ENCODE measurements at places on chromosomes 3 and 15. TPM values are rescaled to one million over a fixed set of nuclear protein-coding genes. Genes with fewer than 3 reads are reported as not detected.

DNA sequence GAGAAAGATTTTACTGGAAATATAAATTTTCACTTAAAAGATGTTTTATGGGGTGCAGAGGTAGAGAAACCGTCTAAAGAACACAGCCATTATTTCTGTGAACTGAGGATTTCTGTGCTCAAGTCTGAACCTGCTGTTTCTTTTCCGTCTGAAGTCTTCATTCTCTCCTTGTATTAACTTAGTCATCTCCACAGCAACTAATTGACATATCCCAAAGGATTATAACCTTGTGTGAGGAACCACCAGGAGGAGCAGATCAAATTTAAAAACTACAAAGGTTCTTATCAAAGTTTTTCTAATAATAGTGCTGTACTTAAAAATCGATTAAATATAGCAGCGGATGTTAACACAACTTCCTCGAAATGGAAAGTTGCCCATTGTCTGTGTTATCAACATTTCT lies 31.1 kb upstream of the ICE2 start:
- no peak for DNase-seq

Gene PIGZ
- 1.4 TPM for total RNA-seq

DNA sequence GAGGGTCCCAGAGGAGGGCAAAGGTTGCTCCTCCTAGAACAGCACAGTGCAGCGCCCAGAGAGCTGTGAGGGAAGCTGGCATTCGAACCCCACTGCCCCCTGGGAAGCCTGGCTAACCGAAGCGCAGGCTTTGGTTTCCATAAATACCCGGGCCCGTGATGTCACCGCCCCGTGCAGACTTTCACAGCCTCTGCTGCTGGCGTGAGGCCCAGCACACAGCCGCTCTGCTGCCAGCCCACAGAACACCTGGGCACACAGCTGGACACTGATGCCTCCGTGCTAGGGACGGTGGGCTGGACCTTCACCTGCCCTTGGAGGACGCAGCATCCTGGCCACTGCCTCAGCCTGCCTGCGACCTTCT lies 1.0 kb downstream of the IQSEC1 start:
- no peak for DNase-seq

Gene CCR3
- not detected for total RNA-seq

DNA sequence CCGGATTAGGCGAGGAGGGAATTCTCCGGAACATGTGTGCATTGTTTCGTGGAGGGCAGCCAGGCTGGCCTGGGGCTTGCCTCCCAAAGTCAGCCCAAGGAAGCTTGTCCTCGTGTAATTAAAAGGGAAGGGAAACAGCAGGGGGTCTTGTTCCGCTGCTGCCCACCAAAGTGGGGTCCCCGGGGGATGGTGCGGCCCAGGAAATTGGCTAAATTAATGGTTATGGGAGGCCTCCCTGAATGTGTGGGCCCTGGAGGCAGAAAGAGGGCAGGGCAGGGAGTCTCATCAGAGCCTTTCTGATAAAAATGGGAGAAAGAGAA lies 118.1 kb downstream of the OPA1 start:
- no peak for DNase-seq

GRCh38 chr15:78811825-78812183 lies 540 bp upstream of the ADAMTS7 start:
- DNase-seq = no peak

DNA sequence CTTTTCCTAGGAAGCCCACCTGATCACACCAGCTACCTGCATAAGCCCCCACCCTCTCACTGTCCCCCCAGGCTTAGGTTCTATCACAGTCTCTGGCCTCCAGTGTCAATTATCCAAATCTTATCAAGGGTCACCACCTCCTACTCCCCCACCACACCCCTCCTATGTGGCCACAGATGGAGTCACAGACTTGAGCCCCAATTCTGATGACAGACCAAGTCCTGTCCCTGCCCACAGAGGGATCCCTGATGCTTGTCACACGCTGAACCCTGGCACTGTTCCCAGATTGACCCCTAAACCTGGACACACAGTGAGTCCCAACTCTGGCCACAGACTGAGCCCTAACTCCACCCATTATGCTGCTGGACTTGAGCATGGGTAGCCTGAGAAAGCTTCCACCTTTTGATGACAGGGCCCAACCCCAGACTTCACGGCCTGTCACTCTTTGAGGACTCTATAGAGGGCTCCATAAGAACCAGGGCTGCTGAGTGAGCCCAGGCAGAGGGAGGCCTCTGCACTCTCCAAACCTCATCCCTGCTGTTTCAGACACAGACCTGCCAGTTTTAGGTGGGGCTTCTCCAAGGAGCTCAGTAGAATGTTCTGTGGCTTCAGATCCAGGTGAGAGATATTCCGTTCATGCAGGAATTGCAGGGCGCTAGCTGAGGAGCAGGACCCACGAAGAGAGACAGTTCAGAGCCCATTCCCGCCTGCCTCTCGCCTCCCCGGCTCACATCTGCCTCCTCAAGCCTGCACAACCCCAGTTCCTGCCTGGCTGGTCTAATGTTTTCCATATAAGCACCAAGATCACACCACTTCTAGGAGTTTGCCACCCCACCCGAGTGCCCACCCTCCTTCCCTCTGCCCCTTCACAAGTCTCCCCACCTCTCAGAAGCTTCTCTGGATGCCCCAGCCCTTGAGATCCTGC lies 1.8 kb downstream of the ULK3 start:
- no peak for DNase-seq

Gene CFAP100
- total RNA-seq = not detected

- DNase-seq = no peak
These were observed 302.9 kb downstream of the TLE3 start for GRCh38 chr15:69794645-69795469.

Gene SLC6A1
- total RNA-seq = 26.2 TPM

Gene C2CD4B
- total RNA-seq = 0.59 TPM

DNA sequence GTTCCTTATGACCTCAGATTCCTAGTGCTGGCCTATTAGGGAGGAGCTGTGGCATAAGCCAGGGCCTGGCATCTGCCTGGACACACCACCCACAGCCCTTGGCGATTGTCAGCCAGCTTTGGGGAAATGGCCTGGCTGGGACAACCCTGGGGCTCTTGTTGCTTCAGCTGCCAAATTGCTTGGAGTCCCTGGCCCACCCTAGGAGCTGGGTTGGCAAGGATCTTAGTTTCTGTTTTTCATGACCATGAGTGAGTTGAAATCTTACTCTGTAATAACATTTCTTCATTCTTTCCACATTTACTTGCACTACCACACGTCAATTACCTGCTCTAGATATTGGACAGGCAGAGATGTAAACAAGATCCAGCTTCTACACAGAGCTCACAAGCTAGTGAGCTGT lies 1.9 kb upstream of the MYZAP start:
- no peak for DNase-seq

Gene NLGN1
- total RNA-seq = 0.37 TPM

DNA sequence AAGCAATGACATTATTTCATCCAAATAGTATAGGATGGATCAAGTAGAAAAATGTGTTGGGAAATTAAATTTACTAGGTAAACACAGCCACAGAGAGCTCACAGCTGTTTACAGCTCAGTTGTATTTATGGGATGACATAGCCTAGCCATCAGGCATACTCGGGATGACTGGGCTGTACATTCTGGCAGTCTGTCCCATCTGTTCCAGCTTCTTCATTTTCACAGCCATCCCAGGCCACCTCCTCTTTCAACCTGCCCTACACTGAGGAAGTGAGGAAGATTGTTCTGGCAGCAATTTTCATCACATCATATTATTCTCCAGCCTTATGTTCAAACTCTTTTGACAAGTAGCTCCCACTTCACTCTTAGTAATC lies 98.4 kb upstream of the PFN2 start:
- no peak for DNase-seq

- no peak for DNase-seq
These were observed 30.0 kb downstream of the SLC6A11 start for GRCh38 chr3:10845839-10846656.

Gene ST8SIA2
- not detected for total RNA-seq

DNA sequence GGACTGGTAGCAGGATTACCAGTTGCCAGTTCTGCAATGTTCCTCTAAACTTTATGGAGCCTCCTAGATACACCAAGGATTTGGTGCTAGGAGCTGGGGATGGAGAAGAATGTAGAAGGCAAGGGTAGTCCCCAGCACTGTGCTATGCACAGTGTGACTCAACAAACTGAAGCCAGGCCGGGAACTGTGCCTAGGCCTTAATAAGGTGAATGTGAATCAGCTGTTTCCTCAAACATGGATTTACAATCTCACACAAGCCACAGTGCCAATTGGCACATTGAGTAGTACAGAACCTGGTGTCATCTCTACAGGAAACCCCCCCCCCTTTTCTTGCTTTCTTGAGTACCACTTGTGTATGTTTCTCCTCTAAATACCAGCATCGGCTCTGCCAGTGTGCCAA lies 32.5 kb downstream of the MRPS25 start:
- no peak for DNase-seq

DNA sequence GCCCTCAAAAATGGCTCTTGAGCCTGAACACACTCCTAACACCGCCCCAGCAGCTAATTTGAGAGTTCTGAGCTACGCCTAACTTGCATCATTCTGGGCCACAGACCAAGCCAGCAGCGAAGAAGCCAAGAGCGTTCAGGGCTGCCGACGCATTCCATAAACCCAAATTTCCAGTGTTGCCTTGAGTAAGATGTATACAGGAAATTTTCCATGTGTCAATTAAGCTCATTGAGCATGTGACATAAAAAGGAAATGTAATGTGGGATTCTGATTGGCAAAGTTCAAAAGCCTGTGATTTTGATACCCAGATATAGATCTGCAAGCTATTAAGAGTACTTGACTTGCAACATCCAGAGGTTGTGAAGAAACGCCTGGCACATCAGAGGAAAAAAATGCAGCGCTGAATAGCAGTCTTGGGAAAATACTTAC lies 148.6 kb upstream of the NR2F2 start:
- no peak for DNase-seq

DNA sequence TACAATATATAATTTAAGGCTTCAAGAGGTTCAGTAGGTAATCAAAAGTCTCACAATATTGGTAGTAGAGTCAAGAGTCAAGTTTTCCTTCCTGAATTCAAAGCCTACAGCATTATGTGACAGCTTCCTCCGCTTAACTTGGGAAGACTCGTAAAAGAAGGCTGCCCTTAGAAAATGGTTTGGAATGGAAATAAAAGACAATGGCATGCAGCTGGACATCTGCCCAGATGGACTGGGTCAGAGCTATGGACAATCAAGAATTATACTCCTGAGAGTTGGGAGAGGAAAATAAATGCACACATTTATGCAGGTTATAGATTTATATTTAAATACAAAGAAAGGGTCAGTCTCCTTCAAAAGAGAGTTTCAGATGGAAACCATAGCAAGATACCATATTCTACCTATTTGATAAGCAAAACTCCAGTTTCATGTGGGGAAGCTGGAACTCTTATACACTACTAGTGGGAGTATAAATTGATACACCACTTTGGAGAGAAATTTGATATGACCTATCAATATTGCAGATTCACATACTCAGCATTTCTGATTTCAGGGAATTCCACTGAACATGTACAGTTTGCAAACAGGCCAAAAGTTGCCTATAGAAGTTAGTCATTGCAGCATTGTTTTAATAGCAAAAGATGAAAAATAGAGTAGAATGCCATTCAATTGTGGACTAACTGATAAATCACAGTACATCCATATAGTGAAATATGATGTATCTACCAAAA lies 6.1 kb downstream of the CRYBG3 start:
- DNase-seq = no peak

DNA sequence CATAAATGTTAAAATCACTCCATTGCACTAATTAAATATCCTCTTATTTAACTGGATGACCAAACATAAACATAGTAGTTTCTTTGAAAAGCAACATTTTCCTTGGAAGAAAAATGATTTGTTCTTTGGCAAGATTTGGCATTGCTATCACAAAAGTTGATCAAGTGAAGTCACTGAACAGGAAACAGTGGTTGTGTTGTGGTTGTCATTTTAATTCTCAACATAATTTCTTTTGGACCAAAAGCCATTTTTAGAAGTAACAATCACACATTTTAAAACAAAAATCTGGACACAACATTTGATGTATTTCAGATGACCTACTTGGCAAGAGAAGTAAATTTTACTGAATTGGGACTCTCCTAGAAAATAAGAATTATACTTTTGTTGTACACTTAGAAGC lies 872.3 kb downstream of the ROBO1 start:
- no peak for DNase-seq

- no peak for DNase-seq
These were observed 120.7 kb downstream of the FNDC3B start for GRCh38 chr3:172159962-172160538.

Gene STRA6
- total RNA-seq = not detected

- no peak for DNase-seq
These were observed 403.5 kb upstream of the CBLB start for GRCh38 chr3:106272302-106272701.

DNA sequence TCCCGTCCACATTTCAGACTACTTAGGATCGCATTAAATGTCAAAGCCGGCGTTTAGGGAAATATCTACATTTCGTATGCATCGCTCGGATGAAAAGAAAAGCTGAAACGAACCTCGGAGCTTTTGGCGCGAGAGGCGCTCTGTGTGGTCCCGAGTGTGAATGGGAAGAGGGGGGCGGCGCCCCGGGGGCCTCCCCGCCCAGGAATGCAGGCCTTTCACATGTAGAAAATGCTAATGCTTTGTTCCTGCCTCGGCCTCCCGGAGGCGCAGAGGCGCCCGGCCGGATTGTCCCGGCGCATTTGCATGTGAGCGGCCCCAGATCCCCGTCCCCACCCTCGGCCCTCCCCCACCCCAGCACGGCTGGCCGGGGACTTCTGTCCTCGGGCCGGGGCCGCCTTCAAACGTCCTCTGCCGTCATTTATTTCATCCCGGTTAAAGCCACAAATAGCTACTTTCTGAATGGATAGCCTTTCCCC lies 37.0 kb upstream of the TRIM71 start:
- DNase-seq = peak; percentile 50

Gene PYDC2
- total RNA-seq = not detected

- DNase-seq = peak; percentile 55
These were observed 106.4 kb downstream of the FBLN2 start for GRCh38 chr3:13655061-13655913.

Gene SCAP
- total RNA-seq = 56.2 TPM

- no peak for DNase-seq
These were observed 158.0 kb downstream of the CLSTN2 start for GRCh38 chr3:140092848-140093536.

- DNase-seq = no peak
These were observed 773 bp downstream of the LINGO1 start for GRCh38 chr15:77631745-77632533.

DNA sequence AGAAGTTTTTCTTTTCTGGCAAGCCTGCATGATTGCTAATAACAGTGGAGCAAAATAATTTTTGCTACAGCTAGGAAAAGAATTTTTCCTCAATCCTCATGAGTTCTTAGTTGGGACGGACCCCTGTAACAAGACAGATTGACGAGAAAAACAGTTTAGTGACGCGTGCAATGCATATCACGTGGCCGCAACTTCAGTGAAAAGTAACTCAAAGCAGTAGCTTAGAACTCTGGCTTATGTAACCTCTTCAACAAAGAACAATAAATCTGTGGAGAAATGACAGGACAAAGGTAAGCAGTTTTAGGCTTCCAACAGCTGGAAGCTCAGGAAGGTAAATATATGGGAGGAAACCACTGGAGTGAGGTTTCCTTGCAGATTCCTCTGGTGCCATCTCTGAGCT lies 19.7 kb downstream of the FAM107A start:
- no peak for DNase-seq

Measured in liver (tissue), 10 donors.